Stimulated activated CD4-positive, alpha-beta T cell treated with anti-CD3 and anti-CD28 coated beads, Interleukin-1b, Interleukin-23, amount 100 ng/mL, for 24 hours (primary cell): ENCODE measurements at places on chromosomes 1 and 21.

GRCh38 chr1:52288286-52288685 lies 77.7 kb downstream of the CC2D1B start:
- DNase-seq, result no peak

GRCh38 chr1:244296447-244296846 lies 155.3 kb downstream of the ADSS2 start:
- DNase-seq, result no peak

- no peak for DNase-seq
These were observed 1037.2 kb upstream of the B3GALT2 start for GRCh38 chr1:194223596-194223995.

DNA sequence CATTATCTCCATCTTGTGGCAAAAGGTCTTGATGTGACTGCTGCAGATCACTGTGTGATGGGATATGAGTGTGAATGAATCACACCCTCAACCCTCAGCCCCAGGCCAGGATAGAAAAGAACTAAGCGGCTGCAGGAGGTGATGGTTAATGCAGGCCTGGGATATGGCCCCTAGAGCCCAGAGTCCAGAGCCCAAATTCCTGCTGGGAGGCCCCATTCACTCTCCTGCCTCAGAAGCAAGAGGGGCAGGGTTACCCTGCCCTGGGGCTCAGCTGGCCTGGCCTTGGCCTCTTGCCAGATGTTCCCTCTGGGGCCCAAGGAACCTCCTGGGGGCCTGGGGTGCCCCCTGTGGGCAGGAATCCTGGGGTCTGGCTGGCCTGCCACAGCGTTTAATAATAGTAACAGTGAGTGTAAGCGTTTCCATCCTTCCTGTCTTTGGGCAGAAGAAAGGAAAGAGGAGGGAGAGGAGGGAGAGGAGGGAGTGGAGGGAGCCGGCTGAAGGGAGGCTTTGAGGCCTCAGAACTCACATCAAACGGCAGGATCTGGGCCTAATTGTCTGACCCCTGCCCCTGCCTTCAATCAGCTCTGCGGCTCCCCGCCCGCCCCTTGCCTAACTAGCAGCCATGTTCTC lies 26.2 kb downstream of the DMAP1 start:
- no peak for DNase-seq
